ENCODE measurements at places on chromosomes 3 and 15.

GRCh38 chr3:30440880-30441279 lies 165.5 kb upstream of the TGFBR2 start:
- no peak for DNase-seq

- no peak for DNase-seq
Observed at GRCh38 chr15:50890751-50891150, 17.7 kb upstream of the AP4E1 start.

DNA sequence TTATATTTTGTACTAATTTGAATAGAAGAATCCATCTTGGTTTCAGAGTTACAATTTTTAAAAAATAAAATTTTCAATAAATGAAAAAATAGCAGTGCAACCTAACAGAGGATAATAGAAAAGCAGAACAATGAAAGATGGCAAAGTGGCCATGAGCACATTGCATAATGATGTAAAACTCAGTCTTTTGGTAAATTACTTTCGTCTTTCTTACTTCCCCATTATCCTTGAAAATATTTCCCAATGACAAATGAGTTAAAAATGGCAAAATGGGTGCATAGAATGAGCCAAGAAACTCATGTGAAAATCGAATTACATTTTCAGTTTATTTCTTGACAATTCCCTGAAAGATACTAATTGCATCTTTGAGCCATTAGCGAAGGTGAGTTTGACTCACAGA lies 236.4 kb downstream of the CDIN1 start:
- no peak for DNase-seq

GRCh38 chr3:5036392-5036766 lies 57.1 kb downstream of the BHLHE40 start:
- DNase-seq: no peak

GRCh38 chr3:32245200-32245599 lies 6.7 kb downstream of the CMTM8 start:
- DNase-seq: no peak

DNA sequence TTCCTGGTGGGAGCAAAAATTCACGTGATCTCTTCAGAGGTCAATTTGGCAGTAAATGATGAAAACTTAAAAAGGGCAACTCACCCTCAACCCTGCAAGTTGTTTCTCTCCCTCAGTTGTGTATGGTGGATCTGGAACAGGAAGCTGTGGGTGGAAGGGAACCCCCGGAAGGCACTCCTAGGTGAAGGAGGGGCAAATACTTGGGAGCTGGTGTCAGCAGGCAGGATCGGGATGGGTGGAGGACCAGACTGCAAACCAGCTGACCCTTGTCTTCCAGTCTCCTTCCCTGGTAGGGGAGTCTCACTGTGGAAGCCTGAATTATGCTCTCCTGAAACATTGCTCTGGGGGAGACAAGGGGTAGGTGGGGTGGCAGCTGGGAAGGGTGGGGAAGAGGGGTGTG lies 33.5 kb downstream of the PRR23E start:
- DNase-seq: no peak

DNA sequence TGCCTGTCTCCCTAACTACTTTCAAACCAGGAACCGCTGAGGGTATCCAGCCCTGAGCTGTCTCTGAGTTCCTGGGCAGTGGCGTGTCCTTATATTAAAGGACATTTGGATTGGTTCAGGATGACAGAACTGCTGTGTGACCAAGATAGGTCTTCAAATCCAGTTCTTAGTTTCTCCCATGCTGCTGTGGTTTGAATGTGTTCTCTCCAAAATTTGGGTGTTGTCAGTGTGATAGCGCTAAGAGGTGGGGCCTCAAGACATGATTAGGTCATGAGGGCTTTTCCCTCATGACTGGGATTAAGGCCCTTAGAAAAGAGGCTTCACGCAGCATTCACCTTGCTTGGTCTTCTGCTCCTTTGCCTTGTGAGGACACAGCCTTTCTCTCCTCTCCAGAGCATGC lies 376.5 kb upstream of the TPM1 start:
- DNase-seq: no peak

DNA sequence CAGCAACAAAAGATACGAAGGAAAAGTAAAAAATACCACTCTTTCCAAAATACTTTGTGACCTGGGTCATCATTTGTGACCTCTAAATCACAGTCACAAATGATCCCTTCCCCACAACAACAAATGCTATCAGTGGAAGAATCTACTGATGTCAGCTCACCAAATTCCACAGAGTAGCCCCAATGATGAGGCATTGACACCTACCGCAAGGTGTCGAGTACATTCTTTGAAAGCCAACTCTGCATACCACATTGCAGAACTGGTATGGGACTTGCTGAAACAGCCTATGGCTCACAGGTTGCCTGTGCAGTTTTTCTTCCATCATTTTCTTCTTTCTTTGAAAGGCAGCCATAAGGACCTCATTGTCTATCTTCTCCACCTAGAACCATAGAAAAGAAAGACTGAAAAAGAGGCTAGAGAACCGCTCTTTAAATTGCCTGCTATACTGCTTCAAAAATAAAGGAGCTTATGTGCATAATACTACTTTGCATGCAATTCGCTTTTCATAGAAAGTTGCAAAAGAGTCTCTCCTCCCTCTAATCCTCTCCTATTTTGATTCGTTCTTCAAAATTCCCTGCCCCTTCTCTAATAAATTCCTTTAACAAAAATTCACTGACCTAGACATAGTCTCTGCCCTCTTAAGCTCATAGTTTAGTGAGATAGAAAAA lies 21.4 kb upstream of the KPNA1 start:
- no peak for DNase-seq

DNA sequence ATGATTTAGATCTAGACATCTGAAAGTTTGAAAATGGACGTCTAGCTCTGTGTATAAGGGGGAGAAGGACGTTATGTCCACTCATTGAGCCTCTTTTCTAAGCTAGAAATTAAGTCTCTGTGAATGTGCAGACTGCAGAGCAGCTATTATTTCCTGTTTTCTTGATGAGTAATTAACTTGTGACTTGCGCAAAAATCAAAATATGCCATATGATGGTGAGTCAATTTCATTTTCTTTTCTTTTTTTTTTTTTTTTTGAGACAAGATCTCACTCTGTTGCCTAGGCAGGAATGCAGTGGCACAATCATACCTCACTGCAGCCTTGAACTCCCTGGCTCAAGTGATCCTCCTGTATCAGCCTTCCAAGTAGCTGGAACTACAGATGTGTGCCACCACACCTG lies 14.1 kb downstream of the LACTB start:
- no peak for DNase-seq

DNA sequence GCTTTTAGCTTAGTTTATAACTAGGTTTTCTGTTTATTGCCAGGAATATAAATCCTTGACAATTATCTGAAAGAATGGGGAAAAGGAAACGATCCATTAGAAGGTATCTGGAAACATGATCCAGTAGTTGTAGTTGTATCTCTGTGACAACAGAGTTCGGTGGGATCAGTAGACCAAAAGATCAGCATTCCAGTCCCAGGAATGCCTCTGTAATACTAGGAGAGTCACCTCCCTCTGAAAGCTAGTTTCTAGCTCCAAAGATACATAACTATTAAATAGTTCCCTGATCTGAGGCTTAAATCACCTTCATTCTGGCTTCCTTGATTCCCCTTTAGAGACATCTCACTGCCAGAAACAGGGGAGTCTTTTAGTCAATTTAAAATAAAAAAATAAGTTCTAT lies 34.1 kb downstream of the MB21D2 start:
- DNase-seq: no peak

DNA sequence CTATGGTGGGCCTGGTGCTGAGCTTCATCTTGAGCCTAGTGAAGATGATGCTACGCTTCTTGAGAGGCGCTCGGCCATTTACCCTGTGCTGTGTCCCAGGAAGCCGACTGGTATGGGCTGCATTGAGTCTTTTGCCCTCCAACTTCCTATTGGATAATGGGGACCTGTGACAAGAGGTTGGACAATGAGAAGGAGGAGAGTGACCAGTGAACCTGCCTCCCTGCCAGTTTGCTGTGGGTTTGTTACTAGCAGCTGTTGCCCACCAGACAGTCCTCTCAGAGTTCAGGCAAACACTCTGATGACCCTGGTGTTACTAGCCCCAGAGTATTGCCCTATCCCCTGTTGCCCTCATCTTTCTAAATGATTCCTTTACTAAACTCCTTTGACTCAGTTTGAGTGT lies 99.6 kb upstream of the PFN2 start:
- DNase-seq: no peak

Data from activated T-helper 1 cell treated with Interleukin-2 at 50 U/mL for 16 hours (primary cell).